Mesenchymal stem cell (in vitro differentiated cells and primary cell): ENCODE measurements at places on chromosomes 7 and 10.
A peak's percentile ranks its signal among the peaks of the same experiment; 100 is the strongest.

GRCh38 chr7:44988701-44989100 lies 9.9 kb upstream of the MYO1G start:
- H3K36me3 ChIP-seq = peaks cover 20% of the 10 kb centered on the region
- no peak for DNase-seq
- no peak overlapping the region for H3K27ac ChIP-seq
- peaks cover 8% of the 10 kb centered on the region for H3K4me1 ChIP-seq

- peak overlapping the region; percentile 8 for H3K27ac ChIP-seq
- H3K27me3 ChIP-seq = peaks cover 24% of the 10 kb centered on the region
- no peaks in the 10 kb centered on the region for H3K36me3 ChIP-seq
- peaks cover 34% of the 10 kb centered on the region for H3K4me1 ChIP-seq
- peak overlapping the region; percentile 51 for H3K4me3 ChIP-seq
Observed at GRCh38 chr7:2687338-2687869, 598 bp upstream of the AMZ1 start.

- H3K4me3 ChIP-seq = no peak overlapping the region
- H3K36me3 ChIP-seq = no peaks in the 10 kb centered on the region
Observed at GRCh38 chr7:97200018-97200417, 82.5 kb downstream of the SDHAF3 start.

- no peak overlapping the region for H3K4me3 ChIP-seq
- no peaks in the 10 kb centered on the region for H3K27me3 ChIP-seq
- H3K27ac ChIP-seq = no peak overlapping the region
Observed at GRCh38 chr7:129993275-129993674, 40.5 kb upstream of the UBE2H start.

DNA sequence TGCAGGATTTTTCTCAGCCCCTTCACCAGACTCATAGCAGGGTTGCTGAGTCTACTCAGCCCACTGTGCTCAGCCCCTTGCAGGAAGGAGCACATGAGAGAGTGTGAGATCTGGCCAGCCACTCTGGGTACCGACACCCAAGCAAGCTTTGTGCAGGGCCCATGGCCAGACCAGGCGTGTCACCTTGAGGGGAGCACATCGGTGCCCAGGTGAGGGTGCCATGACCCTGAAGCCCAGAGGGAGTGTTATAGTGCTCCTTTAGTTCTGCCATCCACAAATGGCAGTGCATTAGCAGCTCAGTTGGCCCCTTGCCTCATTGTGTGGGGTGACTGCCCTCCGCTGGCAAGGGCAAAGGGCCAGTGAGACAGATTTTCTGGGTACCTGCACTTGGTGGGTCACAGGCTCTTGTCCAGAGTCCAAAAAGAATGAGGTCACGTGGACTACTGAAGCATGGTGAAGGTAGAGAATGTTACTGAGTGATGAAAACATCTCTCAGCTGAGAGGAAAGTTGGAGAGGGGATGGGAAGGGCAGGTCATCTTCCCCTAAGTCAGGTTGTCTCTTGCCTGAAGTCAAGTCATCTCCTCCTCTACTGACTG lies 181.8 kb downstream of the MACC1 start:
- H3K4me3 ChIP-seq = no peak overlapping the region
- H3K27me3 ChIP-seq = no peaks in the 10 kb centered on the region
- H3K27ac ChIP-seq = no peak overlapping the region
- no peak for DNase-seq
- peaks cover 4% of the 10 kb centered on the region for H3K4me1 ChIP-seq

DNA sequence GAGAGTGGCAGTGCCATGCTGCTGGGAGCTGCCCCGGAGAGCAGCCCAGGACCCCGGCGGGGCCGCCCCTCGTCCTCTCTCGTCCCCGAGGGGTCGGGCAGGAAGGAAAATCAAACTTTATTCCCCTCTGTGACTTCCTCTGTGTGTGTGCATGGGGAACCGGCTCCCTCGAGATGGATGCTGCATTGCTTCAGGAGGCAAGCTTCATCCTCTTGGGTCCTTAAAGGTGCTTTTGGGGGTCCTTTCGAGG lies 726 bp downstream of the MCU start:
- no peak overlapping the region for H3K27ac ChIP-seq
- no peaks in the 10 kb centered on the region for H3K27me3 ChIP-seq
- peak overlapping the region; percentile 90 for H3K4me3 ChIP-seq
- H3K4me1 ChIP-seq = peaks cover 8% of the 10 kb centered on the region
- no peaks in the 10 kb centered on the region for H3K36me3 ChIP-seq
- peak; percentile 45 for DNase-seq

GRCh38 chr7:121178869-121179497 lies 149.8 kb upstream of the WNT16 start:
- H3K27me3 ChIP-seq = no peaks in the 10 kb centered on the region
- no peak overlapping the region for H3K27ac ChIP-seq
- DNase-seq = no peak
- H3K4me1 ChIP-seq = no peaks in the 10 kb centered on the region
- no peaks in the 10 kb centered on the region for H3K36me3 ChIP-seq

GRCh38 chr10:6014241-6014761 lies 37.0 kb upstream of the IL15RA start:
- H3K36me3 ChIP-seq = no peaks in the 10 kb centered on the region
- peak; percentile 49 for DNase-seq
- H3K4me3 ChIP-seq = no peak overlapping the region
- peaks cover 14% of the 10 kb centered on the region for H3K27me3 ChIP-seq
- H3K27ac ChIP-seq = no peak overlapping the region

GRCh38 chr10:76990561-76990960 lies 647.0 kb downstream of the KCNMA1 start:
- DNase-seq = no peak
- H3K27ac ChIP-seq = no peak overlapping the region
- no peaks in the 10 kb centered on the region for H3K27me3 ChIP-seq
- H3K36me3 ChIP-seq = no peaks in the 10 kb centered on the region
- no peaks in the 10 kb centered on the region for H3K4me1 ChIP-seq

DNA sequence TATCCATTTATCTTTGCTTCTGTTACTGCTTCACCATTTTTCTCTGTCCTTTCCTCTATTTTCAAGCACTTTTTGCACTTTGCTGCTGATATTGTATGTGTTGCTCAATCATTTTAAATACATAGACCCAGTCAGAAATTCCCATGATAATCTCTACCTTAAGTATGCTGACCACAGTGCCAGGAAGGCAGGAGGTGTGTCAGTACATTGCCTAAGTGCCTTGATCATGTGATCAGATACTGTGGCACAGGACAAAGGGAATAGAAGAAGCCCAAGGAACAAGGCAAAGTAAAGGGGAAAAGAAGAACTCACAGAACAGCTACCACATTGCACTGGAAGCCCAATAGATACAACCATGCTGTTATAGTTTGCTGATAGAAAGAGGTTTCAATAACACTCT lies 53.7 kb upstream of the CD36 start:
- peak; percentile 46 for DNase-seq
- H3K36me3 ChIP-seq = no peaks in the 10 kb centered on the region
- H3K27me3 ChIP-seq = no peaks in the 10 kb centered on the region

DNA sequence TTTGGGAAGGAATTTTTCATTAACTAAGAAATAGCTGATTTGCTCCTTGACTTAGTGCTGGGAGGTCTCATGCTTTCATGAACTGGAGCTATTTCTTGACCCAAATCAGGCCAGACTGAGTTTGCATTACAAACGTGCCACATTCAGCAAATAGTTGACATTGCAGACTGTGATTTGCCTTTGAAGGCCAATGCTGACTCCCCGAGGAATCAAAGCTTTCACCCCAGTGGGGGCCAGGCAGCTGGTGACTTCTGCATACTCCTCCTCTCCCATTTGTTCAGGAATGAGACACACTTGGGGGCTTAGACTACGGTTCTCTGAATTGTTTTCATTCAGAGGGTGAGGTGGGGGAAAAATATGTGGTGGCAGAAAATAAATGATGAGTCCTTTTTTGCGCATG lies 111.0 kb upstream of the JAZF1 start:
- DNase-seq = no peak
- H3K36me3 ChIP-seq = no peaks in the 10 kb centered on the region
- H3K27ac ChIP-seq = peak overlapping the region; percentile 61
- no peaks in the 10 kb centered on the region for H3K4me1 ChIP-seq
- H3K4me3 ChIP-seq = no peak overlapping the region

DNA sequence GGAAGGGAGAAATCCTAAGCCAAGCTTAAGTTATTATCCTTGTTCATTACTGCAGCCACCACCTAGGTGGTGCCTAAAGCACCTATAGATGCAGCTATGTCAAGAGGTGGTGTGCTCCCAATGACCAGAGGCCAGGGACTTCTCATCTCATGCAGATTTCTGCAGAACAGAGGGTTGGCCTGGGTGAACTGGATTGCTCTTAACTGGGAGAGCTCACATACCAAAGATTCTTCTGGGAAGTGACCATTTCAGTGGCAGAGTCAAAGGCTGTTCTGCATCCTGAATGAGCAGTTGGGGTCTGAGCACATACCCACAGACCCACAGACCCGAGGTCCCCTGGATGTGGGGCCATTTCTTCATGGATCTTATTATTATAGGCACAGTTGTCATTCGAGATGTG lies 2.1 kb upstream of the CRHR2 start:
- peaks cover 84% of the 10 kb centered on the region for H3K27me3 ChIP-seq
- no peak overlapping the region for H3K4me3 ChIP-seq
- H3K4me1 ChIP-seq = peaks cover 16% of the 10 kb centered on the region

GRCh38 chr10:22958338-22958737 lies 30.5 kb downstream of the ARMC3 start:
- no peak overlapping the region for H3K27ac ChIP-seq
- H3K4me3 ChIP-seq = no peak overlapping the region
- H3K36me3 ChIP-seq = no peaks in the 10 kb centered on the region
- no peak for DNase-seq
- H3K27me3 ChIP-seq = no peaks in the 10 kb centered on the region

DNA sequence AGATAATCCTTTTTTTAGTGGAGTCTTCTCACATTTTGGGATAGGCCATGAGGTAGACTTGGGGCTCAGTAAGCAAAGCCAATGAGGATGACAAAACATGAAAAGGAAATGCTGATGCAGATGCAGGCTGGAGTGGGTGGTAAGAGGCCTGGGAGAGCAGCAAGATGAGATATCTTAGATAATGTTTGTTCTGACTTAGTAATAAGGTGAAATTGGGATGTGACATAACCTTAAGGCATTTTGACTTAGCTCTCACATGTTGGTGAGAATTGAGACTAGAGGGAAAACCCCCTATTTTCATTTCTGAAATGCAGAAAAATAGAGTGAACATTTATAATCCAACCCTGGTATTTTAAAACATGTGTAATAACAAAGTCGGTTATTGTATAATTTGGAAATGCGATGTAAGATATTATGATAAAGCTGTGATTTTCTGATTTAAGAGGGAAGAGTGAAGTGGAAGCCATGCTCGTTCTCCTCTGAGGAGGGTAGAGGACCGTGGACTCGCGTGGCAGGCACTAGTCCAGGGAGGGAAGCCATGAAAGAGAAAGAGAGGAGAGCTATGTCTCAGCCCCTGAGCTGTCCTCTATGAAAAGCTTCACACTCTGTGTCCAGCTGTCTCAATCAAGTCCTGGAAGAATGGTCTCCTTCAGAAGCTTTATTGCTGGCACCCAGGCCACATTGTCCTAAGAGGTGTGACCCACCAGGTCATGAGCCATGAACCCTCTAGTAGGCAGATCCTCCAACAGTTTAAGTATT lies 57.3 kb downstream of the ST7 start:
- peaks cover 2% of the 10 kb centered on the region for H3K4me1 ChIP-seq
- DNase-seq = no peak
- H3K36me3 ChIP-seq = no peaks in the 10 kb centered on the region
- H3K4me3 ChIP-seq = no peak overlapping the region

- no peak overlapping the region for H3K4me3 ChIP-seq
- H3K27ac ChIP-seq = no peak overlapping the region
- no peaks in the 10 kb centered on the region for H3K27me3 ChIP-seq
- no peak for DNase-seq
Observed at GRCh38 chr7:115782696-115783490, 247.7 kb downstream of the TFEC start.

DNA sequence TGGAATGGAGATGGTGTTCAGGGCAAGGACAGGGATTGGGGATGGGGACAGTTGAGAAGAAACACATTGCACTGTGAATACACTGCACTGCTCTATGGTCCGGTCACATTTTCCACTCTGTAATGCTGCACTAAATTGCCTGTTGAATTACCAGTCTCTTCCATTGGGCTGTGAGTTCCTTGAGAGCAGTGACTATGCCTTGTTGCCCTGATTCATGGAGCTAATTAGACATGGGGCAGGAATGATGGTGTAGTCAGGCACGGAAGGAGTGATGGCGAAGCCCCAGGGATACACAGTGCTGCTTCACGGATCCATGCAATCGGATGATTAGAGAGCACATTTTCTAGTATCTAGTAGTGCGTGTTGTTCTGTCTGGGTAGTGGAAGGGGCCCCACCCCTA lies 25.4 kb upstream of the GPAM start:
- no peaks in the 10 kb centered on the region for H3K36me3 ChIP-seq
- no peak overlapping the region for H3K4me3 ChIP-seq
- H3K27ac ChIP-seq = no peak overlapping the region
- DNase-seq = peak; percentile 5
- no peaks in the 10 kb centered on the region for H3K4me1 ChIP-seq

DNA sequence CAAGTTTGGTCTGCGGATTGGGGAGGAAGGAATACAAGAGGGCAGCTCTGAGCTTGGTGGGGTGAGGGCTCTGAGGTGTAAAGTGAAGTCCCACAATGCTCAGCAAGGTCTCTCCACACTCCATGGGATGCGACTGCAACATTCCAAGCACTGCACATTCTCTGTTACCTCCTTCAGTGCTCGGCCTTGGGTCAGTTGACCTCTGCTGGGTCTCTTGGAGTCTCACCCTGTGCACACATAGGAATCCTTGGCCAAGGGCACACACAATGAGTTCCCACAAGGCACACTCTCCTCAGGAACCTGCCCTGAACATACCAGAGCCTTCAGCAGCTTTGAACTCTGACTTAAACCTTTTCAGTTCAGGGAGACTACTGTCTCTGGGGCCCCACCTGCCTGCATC lies 2.4 kb upstream of the WDFY4 start:
- peaks cover 18% of the 10 kb centered on the region for H3K27me3 ChIP-seq
- H3K4me1 ChIP-seq = no peaks in the 10 kb centered on the region
- H3K36me3 ChIP-seq = no peaks in the 10 kb centered on the region
- no peak overlapping the region for H3K4me3 ChIP-seq
- DNase-seq = no peak

GRCh38 chr7:151380199-151381097 lies 29.4 kb downstream of the WDR86 start:
- DNase-seq = no peak
- no peak overlapping the region for H3K27ac ChIP-seq
- H3K4me3 ChIP-seq = no peak overlapping the region
- peaks cover 46% of the 10 kb centered on the region for H3K36me3 ChIP-seq
- peaks cover 41% of the 10 kb centered on the region for H3K27me3 ChIP-seq
- H3K4me1 ChIP-seq = peaks cover 9% of the 10 kb centered on the region

GRCh38 chr7:124429923-124430322 lies 335.7 kb downstream of the GPR37 start:
- DNase-seq = no peak
- H3K4me3 ChIP-seq = no peak overlapping the region
- H3K36me3 ChIP-seq = no peaks in the 10 kb centered on the region
- no peaks in the 10 kb centered on the region for H3K4me1 ChIP-seq
- no peaks in the 10 kb centered on the region for H3K27me3 ChIP-seq
- H3K27ac ChIP-seq = no peak overlapping the region
